ENCODE measurements at places on chromosomes 2 and 18.

DNA sequence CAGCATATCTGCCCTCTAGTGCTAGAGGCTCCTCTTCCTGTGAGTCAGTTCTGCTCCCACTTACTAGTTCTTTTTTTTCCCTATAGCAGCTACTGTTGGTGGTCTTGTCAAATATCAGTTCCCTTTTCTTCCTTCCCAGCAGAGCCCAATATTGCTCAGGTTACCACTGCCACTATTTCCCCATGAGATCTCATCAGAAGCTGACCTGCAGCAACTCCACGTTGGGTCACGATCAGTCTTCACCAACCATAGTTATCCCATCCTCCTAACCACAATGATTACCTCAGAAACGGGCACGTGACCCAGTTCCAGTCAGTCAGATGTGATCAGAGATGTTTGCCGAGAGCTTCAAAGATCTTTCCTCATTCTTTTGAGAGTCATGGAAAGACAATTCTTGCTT is 59.7 kb upstream of the CAPN13 start:
- DNase-seq, result peak; percentile 23

GRCh38 chr2:215601990-215602721 is 166.3 kb upstream of the FN1 start:
- DNase-seq, result no peak

- no peak for DNase-seq
Measured at GRCh38 chr2:23283653-23284052, 101.3 kb upstream of the KLHL29 start.

GRCh38 chr2:119218478-119219064 is 5.1 kb upstream of the STEAP3 start:
- DNase-seq, result peak; percentile 67

DNA sequence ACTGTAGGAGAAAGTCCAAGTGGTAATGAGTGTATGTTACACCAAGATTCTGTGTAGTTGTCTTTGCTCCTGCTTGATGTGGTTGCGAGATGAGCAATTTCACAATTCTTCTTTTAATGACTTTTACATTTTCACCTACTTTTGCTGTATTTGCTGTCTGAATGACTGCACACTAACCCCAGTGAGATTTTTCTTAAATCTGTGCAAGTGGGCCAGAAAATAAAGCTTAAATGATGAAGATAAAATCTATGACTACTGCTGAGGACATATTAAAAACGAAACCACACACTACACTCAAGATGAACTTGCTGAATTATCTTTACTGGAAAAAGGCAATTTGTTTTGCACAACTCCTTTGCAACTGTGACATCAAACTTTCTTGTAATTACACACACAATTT is 4.1 kb downstream of the LDAH start:
- no peak for DNase-seq

- no peak for DNase-seq
Measured at GRCh38 chr18:44156126-44156525, 524.6 kb upstream of the SETBP1 start.

- DNase-seq, result no peak
Measured at GRCh38 chr18:63216516-63217311, 102.9 kb downstream of the BCL2 start.

GRCh38 chr2:235414422-235414821 is 79.4 kb upstream of the AGAP1 start:
- no peak for DNase-seq

- DNase-seq, result no peak
Measured at GRCh38 chr18:35603008-35603407, 21.5 kb downstream of the GALNT1 start.

DNA sequence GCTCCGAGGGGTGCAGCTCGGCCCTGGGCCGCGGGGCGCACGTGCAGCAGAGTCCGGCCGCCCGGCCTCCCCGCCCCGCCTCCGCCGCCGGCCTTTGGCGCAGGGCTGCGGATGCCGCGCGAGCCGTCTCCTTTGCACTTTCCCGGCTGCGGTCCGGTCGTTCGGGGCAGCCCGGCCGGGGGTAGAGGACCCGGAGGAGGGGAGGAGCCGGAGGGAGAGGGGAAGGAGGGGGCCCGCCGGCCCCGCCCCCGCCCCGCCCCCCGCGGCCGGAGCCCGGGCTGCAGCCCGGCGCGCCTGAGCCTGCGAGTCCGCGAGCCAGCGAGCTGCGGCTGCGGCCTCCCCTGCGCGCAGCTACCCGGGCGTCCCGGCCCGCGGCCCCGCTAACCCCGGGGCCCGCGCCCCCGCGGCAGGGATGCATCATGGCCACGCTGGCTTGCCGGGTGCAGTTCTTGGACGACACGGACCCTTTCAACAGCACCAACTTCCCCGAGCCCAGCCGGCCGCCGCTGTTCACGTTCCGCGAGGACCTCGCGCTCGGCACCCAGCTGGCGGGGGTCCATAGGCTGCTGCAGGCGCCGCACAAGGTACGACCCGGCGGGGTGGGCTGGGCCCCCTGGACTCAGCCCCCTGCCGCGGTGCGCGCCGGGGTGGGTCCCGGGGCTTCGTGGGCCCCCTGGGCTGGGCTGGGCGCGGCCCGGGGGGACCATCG is at the start of gene FHOD3:
TSS of gene FHOD3 (plus strand) at position 297 of the 709 bp plus-strand sequence. CDS start at position 420, 123 bp downstream.
- DNase-seq, result no peak

All from hematopoietic multipotent progenitor cell (in vitro differentiated cells).